ENCODE measurements at places on chromosomes 3 and 15.

GRCh38 chr3:59288951-59289350, 239.1 kb upstream of the CFAP20DC start:
- DNase-seq = no peak

GRCh38 chr3:71031914-71032521, 551.5 kb downstream of the FOXP1 start:
- DNase-seq = no peak

DNA sequence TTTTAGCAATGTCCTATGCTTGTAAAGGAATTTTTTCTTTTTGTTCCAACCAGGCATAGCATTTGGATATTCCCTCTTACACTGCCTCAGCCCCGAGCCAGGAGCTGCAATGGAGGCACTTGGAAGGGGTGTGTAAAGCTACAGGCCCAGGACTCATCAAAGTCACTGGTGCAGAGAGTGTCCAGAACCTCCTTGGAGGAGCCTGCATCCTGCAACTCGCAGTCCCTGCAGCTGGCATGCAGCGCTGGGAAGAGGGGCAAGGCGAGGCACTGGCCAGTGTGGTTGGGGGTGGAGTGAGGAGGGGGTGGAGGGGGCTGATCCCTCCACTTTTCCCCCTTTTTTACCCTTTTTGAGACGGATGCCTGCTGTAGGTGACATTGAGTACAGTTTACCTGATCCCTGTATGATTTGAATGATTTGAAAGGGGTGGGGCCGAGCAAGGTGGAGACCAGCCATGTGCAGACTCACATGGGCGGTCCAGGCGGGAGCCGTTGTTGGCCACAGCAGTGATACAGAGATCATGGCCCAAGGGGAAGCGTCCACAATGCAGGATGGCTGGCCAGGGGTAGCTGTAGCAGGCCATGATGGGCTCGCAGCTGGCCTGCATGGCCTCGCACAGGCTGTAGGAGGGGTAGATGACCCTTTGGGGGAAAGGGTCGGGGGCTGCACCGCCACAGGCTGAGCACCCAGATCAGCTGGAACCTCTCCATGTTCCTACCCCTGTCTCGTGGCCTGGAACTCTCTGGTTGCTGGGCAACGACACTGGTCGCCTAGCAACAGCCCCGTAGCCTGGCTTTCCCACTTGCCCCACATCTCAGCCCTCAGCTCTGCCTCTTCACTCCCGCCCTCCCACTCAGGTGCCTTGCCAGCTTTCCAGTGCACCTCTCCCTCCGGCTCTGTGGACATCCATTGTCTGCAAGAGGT, 7.9 kb downstream of the P4HTM start:
- DNase-seq = no peak

DNA sequence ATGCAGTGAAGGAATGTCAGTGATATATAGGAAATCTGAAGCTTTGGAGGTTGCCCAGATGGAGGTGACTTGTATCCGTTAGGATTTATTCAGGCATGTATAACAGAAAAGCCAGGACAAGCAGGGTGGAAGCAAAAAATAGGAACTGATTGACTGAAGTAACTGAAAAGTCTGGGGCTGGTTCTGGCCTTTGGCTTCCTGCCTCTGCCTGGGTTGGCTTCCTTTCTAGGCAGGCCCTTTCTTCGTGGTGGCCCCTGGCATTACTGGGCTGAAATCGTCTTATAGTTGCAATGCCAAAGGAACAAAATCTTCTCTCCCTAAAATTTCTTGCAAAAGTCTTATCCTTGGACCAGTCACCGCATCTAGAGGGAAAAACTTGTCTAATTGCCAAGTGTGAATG, 386.1 kb downstream of the PTPRG start:
- DNase-seq = no peak

DNA sequence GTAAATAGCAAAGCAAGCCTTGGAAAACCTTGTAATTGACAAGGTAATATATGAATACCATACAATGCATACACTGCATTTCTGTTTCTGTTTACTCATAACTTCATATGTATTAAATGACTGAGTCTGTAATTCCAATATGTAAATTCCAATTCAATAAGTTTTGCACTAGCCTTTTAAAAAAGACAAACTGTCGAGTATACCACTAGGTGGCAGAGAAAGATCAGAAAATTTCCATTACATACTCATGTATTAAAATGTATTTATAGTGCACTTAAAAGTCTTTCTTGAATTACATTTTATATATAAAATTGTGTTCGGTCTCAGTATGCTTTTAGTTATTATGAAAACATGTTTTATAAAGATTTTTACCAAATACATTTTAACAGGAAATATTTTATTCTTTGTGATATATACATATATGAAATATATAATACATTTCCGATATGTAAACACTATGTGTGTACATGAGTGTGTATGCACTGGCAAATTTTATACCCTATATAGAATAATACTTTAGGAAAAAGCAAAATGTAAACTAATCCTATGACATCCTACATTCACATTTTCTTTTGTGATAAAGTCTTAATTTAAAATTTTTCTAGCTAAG, 216.8 kb downstream of the VGLL3 start:
- DNase-seq = peak; percentile 33

- DNase-seq = no peak
These were observed 69.1 kb downstream of the GALK2 start for GRCh38 chr15:49239105-49239504.

DNA sequence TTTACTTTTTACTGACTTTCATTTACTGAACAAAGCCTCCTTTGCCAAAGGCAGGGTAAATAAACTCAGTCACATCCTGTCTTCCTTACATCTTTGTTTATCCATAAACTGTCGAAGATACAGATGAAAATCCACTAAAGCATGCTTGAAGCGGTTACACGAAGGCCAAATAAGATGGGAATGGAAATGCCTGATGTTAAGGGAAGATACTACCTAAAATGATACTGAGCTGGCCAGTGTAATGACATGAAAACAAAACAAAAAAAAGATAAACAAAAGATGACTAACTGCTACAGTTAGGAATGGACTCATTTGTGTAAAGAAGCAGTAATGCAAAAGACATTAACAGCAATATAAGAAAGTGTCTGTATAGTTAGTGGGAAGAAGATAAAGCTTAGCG, 114.7 kb upstream of the ADAMTS9 start:
- DNase-seq = no peak

All from SW480 (cell line).